Peyer's patch (tissue), 4 donors: ENCODE measurements at places on chromosomes 5 and 9.

DNA sequence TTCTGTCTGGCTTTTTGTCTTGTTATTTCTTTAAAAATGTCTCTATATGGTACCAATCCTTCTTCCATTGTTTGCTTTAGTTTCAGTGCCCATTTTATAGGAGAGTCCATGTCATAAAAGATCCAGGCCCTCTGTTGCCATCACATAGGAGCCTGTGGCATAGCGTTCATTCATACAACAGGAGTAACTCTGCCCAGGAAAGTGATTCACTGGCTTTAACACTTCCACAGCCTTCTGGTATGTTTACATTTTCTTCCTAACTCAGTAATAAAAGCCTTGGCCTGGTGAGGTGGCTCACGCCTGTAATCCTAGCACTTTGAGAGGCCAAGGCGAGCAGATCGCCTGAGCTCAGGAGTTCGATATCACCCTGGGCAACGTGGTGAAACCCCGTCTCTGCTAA lies 519.3 kb upstream of the PTGER4 start:
- DNase-seq = no peak

GRCh38 chr9:127865645-127866464 lies 11.4 kb upstream of the ENG start:
- no peak for DNase-seq

DNA sequence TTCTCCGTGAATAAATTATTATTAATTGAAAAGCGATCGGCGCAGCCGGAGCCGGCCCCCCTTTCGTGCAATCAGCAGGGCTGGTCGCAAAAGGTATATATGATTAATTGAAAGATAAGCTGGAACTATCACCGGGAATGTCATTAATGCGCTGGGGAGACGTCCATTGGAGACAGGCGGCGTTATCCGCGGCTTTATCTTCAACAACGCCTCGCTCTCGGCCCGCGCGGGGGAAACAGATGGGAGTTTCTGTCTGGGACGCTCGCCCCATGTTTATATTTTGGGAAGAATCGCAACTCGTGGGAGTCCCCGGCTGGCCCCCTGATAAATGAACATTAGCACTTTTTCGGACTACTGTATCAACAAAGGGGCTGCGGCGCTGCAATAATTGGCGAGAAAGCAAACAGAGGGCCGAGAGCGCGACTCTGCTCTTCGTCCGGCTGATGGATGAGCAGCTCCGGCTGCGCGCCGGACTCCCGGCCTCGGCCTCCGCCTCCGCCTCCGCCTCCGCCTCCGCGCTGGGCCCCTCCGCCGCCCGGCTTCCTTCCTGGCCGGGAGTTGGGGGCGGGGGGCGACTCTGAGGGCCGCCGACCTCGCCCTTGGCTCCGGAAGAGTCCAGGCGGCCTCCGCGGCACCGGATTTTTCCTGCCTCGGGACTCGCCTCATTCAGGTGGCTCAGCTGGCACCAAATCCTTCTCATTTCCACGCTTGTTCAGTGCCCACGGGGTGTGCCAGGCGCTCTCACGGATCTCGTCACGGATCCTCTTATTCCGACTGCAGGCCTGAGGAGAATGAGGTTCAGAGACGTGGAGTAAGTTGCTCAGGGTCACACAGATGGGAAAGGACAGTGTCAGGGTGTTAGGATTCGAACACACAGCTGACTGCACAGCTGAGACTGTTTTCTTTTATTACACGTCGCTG lies 3.6 kb upstream of the NKX2-5 start:
- no peak for DNase-seq

DNA sequence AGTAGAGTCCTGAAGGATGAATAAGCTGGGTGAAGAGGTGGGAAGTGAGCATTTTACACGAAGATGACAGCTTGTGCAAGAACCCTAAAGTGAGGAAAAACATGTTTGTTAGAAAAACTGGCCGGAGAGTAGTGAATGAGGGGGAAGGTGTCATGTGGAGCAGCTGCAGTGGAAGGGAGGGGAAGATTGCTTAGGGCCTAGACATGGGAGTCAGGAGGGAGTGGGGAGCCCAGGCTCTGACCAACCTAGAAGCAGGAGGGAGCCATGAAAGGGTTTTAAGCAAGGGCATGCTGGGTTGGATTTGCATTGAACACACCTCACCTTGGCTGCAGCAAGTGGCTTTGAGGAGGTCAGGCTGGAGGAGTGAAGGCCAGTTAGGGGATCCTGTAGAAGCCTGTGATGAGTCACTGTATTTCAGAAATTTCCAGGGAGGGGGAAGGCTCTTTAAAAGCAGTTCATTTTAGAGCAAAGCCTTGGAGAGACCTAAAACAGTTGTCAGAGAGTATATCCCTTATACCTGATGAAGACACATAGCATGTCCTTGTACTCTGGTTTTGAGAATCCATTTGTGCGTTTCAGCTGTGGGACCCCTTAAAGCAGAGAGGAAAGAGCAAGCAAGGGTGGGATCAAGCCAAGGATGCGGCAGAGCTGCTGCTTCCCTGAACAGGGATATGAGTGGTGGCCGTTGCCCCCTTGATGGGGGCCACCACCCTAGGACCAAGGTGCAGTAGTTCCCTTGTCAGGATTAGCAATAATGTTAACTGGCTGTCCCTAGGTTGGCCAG lies 45.4 kb downstream of the ANGPTL2 start:
- peak; percentile 18 for DNase-seq

DNA sequence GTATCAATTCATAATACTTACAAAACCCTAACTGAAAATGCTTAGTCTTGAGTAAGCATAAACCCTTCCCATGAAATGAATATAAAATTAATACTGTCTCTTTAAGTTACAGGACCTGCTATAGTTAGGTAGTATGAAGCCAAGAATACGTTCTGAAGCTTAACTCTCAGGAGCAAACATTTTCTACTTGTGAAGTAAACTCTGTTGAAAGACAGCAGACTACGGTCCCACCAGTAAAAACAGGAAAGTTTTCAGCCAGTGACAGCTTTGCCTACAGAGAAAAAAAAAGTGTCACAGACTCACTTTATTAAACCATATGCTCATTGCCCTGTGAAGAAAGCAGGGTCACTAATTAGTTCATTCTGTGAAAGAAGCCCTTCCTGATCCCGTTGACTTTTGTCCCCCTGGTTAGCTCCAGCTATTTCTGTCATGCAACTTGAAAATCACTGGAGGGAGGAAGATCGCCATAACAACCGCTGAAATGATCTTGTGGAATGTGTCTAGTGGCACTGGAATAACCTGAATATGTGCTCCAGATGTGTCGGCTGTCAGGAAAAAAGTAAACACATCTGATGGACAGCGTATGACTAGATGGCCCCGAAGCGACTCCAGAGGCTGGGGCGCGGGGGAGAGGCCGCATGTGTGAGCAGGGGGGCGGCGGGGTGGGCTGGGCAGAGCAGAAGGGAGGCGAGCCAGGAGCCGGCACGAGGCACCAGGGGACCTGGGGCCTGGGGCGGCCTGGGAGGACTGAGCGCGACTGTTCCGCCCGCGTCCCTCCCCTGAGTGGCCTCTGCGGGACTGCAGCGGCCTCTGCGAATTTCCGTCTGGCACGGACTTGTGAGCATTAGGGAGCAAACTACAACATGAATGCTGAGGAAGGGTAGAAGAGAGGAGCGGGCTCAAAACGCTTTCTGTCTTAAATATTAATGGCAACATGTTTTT lies 41.9 kb downstream of the BNC2 start:
- no peak for DNase-seq
